Motor neuron (in vitro differentiated cells): ENCODE measurements at places on chromosomes 2 and 18. TPM values are rescaled to one million over a fixed set of nuclear protein-coding genes. Genes with fewer than 3 reads are reported as not detected.

The INPP5D gene
- 2.6 and 2.7 TPM in 2 replicates for total RNA-seq

The ANKRD30B gene
- 0.04 and 0.09 TPM in 2 replicates for total RNA-seq

The MYOM1 gene
- total RNA-seq = 2.4 TPM in 2 replicates

The GTF2A1L gene
- total RNA-seq = 0.54 and 1.1 TPM in 2 replicates

The TMEM247 gene
- not detected in 2 replicates for total RNA-seq

The ALK gene
- 4.6 and 5.3 TPM in 2 replicates for total RNA-seq

The IL1RN gene
- total RNA-seq = 0.49 and 1.1 TPM in 2 replicates

- no peak for ATAC-seq
These were observed 156.0 kb downstream of the SEPTIN10 start for GRCh38 chr2:109457794-109458193.

DNA sequence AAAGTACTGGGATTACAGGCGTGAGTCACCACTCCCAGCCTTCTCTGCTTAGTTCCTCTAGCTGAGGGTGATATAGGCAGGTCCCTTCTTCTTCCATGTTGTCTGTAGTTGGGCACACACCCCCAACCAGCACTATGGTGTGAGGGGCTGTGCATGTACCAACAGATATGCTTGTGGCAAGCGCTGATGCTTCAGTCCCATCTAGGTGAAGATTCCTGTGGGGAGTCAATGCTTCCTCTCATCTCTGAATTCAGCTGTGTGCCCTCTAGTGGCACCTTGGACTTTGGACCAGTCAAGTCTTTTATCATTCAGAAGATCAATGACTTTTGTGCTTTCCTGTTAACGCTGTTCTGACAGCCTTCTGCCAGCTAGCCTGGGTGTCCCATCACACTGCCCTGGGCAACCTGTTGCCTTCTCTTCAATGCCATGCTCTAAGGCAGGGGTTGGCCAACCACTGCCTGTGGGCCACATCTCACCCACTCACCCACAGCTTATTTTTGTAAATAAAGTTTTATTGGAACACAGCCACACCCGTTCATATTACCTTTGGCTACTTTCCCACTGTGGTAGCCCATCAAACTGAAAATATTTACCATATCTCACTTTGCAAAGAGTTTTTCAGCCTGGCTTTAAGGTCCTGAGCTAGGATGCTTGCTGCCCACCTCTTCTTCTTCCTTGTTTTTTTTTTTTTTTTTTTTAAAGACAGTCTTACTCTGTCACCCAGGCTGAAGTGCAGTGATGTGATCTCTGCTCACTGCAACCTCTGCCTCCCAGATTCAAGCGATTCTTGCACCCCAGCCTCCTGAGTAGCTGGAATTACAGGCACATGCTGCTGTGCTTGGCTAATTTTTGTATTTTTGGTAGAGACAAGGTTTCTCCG, 51.0 kb downstream of the NPAS2 start:
- no peak for ATAC-seq

DNA sequence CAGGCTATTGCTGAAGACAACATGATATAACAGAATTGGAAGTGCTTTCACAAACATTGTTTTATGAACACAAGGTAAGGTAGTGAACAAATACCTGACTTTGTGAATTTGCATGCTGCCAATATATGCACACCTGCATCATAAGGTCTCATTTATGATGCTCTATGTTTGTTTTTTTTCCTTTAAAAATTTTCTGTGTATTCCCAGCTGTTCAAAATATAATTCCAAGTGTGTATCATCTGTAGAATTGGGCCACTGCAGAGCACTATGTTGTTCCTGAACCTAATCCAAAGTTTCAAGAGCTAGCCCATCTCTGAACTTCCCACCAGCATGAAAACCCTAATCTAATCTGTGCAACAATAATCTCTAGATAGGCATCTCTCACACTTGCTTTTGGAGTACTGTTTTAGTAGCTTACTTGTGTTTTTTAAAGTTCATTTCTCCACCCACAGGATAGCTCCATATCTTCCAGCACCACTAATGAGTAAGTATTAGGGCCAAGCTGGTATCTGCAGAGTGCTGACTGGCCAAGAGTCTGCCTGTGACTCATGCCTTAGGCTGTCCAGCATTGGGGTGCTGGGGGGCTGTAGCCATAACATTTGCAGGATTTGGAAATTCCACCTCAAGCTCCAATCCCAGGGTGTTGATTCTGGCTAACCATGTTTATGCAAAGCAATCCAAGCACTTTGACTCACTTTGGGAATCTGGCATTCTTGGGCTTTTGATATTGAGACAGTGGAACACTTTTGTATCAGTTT, 208.2 kb upstream of the REV1 start:
- no peak for ATAC-seq

DNA sequence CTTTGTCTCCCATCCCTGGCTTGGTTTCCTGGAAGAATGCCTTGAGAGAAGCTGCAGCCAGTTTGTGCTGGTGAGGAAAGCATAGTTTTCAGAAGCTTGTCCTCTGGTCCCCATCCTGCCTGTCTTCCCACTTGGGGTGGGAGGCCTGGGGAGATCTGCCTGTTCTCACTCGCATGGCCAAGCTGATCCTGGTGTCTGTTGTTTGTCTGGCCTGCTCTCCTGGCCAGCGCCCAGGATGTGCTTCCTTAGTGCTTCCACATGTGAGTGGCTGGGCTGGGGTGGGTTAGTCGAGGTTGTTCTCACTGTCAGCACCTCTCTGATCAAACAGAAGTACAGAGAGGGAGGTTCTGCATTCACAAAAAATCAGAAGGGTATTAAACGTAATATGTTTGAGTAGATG, 49.5 kb downstream of the PTPRM start:
- no peak for ATAC-seq

DNA sequence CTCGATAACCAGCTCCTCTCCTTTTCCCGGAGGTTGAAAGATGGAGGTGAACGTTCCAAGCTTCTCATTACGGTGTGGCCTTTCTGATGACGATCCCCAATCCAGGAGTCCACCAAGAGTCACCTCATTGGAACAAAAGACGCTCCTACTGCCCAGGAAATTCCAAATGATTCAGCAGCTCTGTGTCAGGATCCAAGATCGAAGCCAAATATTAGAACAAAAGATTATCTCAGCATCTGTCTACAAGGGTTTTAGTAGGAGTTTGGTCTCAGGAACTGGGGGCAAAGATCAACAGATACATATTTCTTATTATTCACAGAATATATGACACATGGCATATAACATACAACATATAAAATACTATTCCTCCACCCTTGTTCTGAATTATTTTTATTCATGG, 161.1 kb upstream of the RAB12 start:
- ATAC-seq = no peak

DNA sequence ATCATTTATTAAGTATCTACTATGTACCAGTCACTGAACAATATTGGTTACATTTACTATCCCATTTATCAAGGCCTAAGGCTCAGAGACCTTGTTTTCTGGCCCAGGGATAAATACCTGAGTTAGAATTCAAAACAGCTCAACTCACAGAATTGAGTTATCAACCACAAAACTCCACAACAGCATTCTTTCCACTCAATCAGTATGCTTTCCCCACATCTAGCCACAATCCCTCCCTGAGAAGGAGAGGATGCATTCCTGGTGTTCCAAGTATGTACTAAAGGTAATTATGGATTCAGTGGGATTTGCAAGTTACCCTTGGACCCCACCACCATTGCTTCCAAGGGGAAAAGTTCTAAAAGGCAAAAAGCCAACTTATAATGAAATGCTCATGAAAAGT, 104.2 kb upstream of the PID1 start:
- ATAC-seq = no peak

DNA sequence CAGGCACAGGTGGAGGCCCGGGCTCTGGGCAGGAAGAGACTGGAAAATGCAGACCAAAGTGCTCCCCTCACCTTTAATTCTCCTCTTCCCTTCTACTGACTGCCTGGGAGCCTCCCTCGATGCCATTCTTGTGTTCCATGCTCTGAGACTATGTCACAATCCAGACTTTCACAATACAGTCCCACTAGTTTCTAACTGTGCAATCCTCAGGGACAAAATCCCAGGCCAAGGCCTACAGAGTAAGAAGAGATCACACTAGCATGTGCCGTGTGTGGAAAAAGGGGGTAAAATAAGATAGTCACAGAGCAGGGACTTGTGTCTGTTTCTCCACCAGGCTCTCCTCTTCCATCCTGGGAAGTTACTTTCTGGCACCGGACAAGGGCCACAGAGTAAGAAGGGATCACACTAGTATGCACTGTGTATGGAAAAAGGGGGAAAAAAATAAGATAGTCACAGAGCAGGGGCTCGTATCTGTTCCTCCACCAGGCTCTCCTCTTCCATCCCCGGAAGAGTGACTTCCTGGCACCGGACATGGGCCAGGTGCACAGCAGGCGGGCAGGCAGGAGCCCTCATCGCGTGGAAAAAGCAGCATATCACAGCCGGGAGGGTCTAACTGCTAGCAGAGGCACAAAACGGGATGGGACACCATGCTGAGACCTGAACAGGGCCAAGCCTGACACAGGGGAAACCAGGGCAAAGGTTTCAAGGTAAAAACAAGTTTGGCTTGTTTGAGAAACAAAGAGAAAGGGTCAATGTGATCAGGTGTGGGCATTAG, 9.6 kb downstream of the CYB5A start:
- peak; percentile 22 for ATAC-seq

GRCh38 chr2:142872882-142873724, 4.4 kb upstream of the KYNU start:
- peak; percentile 12 for ATAC-seq

- peak; percentile 76 for ATAC-seq
These were observed 811.3 kb downstream of the CNTNAP5 start for GRCh38 chr2:124836416-124836815.

GRCh38 chr2:180657054-180657453, 323.4 kb upstream of the UBE2E3 start:
- no peak for ATAC-seq

GRCh38 chr2:1230155-1230893, 182.9 kb upstream of the TPO start:
- no peak for ATAC-seq

DNA sequence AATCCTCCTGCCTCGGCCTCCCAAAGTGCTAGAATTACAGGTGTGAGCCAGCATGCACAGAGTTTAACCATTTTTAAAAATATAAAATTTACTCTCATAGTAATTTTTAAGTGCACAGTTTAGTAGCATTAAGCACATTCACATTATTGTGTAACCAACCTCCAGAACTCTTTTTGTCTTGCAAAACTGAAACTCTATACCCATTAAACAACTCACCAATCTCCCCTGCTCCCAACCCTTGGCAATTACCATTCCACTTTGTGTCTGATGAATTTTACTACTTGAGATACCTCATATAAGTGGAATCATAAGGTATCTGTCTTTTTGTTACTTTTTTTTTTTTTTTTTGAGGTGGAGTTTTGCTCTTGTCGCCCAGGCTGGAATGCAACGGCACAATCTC, 112.5 kb downstream of the BMPR2 start:
- ATAC-seq = no peak

DNA sequence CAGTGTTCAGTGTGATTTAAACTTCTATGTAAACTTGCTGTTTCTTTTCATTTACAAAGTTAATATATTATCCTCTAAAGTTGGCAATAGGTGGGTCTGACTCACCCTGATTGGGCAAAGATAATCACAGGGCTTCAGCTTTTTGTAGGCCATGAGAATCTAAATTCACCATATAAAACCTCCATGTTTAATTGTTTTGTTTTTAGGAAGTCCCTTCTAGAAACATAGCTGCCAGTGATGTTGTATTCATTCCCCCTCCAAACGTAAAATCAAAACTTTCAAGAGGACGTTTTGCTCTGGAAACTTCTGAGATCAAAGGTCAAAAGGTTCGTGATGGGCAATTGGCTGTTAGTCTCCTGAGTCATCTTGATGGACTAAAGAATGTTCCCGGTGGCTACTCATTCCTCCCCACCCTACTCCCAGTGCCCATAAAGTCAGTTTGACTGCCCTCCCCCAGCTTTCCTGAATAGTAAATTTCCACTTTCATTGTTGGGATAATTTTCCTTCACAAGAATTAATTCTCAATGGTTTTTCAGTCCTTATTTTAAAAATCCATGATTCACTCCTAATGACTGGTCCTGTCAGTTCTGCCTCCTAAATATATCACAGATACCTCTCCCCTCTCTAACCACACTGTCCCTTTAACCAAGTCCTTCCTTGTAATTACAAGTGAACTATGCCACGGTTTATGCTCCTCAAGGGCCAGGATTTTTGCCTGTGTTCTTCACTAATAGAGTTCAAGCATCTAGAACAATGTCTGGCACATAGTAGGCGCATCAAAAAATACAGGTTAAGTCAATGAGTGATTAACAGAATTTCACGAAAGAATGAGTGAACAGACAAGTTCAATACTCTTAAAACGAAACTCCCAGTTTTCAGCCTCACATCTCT, 164.4 kb upstream of the VRK2 start:
- no peak for ATAC-seq

- ATAC-seq = no peak
These were observed 277.0 kb upstream of the HNRNPA3 start for GRCh38 chr2:176935543-176936102.

DNA sequence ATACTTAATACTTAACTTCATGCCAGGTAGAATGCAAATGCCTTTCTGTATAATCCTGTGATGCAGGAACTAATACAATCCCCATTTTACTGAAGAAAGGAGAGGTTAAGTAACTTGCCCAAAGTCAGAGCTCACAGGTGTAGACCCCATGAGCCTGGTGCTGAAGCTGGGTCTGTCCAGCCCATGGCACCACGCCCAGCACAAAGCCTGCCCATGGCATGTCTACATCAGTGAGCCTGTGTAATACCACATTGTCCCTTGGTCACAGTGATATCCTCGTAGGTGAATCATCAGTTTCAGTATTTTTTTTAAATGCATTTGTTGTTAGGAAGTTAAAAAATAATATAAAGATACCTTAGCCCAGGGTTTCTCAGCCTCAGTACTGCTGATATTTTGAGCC, 69.9 kb upstream of the MCFD2 start:
- no peak for ATAC-seq

- peak; percentile 40 for ATAC-seq
These were observed 248.8 kb downstream of the RDH14 start for GRCh38 chr2:18311420-18312195.

DNA sequence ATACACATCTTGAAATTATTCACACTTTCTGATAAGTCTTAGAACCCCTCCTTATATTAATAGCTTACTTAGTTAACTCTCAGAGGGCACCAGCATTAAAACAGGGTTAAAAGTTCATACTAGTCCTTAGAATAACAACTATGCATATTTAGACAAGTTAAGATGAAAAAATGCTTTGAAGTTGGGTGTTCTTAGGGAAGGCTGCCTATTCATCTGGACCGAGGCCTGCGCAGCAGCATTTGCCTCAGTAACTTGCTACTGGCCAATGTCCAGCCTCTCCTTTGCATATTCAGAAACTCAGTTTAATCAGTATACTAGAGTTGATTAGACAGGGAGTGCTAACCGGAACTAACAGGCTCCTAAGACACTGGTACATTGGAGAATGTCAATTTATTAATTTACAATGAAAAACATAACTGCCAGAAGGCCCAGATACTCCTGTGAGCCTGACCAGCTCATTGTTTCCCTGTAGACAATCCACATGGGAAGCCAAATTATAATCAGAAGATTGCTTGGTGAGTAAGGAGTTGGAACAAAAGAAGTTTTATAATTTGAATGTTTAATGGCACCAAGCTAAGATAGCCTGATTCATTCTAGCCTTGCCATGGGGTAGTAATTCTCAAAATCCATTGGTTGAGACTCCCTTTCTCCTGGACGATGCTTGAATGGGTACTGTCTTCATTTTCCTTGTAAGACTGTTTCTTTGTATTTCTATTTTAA, 48.9 kb downstream of the DYNC1I2 start:
- ATAC-seq = no peak

- no peak for ATAC-seq
These were observed 443.7 kb downstream of the DSEL start for GRCh38 chr18:67072791-67073190.

GRCh38 chr2:119266091-119266589, 42.5 kb downstream of the STEAP3 start:
- no peak for ATAC-seq
